Ammon's horn (tissue), 1 donor: ENCODE measurements at places on chromosomes 11 and 22.
A peak's percentile ranks its signal among the peaks of the same experiment; 100 is the strongest.

DNA sequence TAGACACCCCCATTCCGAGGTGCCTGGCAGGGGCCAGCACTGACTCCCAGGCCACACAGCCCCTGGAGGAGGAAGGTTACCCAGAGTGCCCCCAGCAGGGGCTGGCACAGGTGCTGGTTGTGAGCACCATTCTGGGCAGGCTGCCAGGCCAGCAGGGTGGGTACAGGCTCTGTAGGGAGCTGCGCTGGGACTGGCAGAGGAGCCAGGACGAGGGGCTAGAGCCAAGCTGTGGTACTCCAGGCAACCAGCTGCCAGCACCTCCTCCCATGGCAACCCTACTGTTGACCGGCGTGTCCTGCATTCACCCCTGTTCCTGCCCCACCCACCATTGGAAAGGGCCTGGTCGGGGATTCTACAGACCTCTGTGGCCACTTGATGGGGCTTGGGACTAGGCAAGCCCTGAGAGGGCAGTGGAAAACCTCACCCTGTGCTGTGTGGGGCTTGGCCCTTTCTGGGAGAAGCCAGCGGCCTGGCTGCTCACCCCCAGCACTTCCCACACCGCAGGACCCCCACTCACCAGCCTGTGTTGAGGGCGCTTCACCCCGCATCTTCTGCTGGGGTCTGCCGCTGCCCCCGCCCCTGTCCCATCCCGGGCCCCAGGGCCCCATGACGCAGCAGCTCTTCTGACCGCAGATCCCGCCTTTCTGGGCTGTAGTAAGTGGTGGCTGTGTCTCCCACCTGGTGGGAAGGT is 1.9 kb downstream of the CLDN5 start:
- DNase-seq: peak; percentile 76

GRCh38 chr11:128187377-128187776 is 400.0 kb downstream of the ETS1 start:
- DNase-seq: no peak

GRCh38 chr11:115159207-115159606 is 345.0 kb downstream of the CADM1 start:
- no peak for DNase-seq

DNA sequence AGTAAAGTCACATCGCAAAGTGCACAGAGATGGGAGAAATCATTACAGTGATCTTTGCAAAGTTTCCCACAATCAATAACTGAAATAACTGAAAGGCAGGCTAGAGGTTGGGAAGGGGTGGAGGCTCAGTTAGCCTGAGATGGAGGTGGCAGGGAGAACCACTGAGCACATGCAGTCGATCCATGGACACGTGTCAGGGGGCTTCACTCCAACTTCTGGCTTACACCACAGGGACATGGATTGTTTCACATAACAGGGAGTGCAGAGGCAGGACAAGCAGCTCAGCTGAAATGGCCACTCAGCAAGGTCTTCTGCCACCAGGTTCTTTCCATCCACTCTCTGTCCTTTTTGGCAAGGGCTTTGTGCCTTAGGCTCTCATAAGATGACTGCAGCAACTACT is 35.1 kb upstream of the MICAL2 start:
- no peak for DNase-seq

DNA sequence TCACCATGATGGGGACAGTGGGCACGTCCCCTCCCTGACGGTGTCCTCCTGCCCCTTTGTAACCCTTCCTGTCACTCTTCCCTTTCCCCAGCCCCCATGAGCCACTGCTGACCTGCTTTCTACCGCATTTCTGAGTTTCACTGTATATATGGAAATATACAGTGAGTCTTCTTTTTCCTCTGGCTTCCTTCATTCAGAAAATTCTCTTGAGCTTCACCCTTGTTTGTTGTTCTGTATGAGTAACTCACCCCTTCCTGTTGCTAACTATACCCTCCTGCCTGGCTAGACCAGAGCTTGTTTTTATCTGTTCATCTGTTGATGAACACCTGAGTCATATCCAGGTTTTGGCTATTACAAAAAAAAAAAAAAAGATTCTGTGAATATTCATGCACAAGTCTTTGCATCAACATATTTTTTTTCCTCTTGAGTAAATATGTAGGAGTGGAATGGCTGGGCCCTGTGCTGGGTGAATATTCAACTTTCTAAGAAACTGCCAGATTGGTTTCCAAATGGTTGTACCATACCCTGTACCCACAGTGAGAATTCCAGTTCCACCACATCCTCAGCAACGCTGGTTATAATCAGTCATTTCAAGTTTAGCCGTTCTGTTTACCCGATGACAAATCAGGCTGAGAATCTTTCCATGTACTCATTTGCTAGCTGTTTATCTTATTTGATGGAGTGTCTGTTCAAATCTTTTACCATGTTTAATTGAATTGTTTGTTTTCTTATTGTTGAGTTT is 62.0 kb downstream of the IGF2 start:
- peak; percentile 17 for DNase-seq

DNA sequence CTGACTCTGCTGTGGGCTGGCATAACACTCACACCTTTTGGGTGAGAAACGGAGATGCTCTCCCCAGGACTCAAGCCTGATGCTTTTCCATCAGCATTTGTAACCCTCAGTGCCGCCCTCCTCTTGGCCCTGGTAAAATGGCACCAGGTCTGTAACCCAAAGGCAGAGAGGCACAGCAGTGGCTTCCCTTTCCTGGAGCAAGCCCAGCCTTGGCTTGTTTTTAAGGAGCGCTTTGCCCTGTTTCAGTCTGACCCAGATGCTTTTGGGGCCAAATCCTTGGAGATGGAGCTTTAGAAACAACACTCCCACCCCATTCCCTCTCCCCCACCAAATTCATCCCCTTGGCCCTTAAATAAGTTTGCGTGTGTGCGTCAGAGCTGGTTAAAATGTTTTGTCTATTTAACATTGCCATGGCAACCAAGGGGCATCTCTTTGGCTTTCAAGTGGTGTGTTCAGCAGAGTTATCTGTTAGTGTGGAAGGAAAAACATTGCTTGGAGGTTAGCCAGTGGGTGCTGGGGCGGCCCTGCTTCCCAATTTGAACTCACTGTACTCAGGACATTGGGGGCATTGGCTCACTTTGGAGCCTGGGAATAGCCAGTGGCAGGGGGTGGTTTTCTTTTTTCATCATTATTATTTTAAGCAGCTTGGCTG is 134.1 kb downstream of the NAV2 start:
- DNase-seq: peak; percentile 41

DNA sequence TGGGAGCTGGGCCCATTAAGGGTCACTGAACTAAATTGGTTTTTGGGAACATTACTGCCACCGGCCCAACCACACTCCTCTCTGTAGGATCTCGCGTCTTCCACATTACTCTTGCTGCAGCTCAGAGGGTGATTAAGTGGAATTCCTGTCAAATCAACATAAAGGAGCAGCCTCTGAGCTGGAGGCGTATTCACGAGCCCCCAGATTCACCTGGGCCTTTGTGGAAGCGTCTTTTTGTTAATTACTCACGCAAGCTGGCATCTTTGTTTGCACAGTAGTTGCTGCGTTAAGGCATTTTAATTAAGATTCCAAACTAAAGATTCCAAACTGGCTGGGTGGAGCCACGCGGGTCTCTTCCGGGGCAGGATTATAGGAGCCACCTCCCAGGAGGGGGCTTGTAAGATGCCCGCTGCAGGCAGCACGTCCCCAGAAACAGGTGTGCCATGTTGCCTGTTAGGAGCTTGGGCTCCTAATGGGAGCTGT is 21.5 kb upstream of the RFPL3 start:
- DNase-seq: no peak

DNA sequence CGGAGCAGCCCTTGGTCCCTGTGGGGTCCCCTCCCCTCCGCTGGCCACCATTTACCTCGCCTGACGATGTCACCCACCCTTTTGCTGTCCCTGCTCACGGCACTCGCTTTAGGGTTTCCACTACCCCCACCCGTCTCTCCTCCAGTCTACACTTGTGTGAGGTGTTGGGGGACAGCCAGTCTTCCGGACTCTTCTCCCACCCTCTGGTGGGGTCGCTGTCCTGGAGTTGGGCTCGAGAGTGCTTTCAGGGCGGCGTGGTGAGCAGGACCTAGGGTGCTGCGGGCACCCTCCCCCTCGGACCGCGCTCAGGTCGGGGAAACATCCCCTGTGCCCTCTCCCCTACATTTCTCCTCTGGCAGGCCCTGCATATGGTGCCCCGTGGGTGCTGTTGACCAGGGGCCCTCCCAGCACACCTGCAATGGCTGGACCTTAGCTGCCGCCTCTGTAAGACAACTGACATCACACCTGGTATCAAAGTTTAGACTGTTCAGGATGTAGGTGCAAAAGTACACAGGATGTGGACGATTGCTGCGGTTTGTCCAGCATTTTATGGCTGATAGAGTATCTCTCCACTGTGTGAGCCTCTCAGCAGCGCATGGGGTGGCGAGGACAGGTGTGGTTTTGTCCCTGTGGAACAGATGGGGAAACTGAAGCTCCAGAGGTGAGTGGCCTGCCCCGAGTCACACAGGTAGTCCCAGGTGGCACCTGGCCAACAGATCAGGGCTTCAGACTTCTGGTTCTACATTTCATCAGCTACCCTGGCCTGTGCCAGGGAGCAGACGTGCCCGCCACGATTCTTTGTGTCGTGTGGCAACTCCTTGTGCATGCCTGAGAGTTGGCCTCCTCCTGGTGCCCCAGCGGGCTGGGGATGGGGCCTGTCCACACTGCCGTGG is 1.2 kb downstream of the GRK2 start:
- no peak for DNase-seq

- no peak for DNase-seq
These were observed 2.3 kb upstream of the VSIG2 start for GRCh38 chr11:124754309-124754708.

DNA sequence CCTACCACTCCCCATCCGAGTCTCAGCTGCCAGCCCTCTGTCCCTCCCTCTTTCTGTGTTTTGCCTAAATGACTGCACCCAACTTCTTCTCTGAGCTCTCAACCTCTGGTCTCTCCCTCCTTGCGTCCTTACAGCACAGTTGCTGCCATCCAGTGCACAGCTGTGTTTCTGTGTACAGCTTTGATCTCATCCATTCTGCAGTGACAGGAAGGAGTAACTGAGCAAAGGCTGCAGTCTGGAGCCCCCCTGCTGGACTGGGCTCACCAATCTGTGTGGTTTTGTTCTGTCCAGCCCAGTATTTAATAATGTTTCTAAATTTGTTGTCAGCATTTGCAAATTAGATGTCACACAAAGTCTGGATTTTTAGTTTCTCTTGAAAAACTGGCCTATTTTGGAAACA is 43.8 kb downstream of the PRR5L start:
- DNase-seq: peak; percentile 34

GRCh38 chr22:43008509-43008908 is 6.4 kb downstream of the PACSIN2 start:
- no peak for DNase-seq

GRCh38 chr22:37442537-37442936 is 15.3 kb upstream of the ELFN2 start:
- DNase-seq: no peak

DNA sequence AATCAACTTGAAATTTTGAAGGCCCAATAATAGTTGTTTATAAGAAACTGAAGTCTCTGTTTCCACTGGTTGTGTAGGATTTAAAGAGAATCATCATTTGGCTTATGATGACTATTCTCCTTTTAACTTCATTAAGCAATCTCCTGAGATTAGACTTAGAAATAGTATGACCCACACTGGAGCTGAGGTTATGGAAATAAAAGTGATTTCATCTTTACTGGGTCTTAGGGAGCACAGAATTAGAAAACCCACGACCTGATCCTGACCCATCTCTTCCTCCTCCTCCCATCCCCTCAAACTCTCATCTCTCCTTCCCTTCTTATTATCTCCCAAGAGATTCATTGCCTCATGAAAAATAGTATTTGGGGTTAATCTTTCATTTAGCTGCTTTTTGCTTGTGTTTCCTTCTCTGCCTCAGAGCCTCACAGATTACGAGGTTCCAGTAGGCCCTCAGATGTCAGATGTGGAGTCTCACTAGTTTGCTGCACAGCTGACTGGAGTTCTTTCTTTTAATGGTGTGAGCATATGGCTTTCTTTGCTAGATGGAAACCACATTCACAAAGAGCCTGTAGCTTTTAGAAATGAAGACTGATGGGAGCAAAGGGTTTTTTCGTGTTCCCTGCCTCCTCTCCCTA is 85.0 kb downstream of the ALX4 start:
- DNase-seq: no peak

- DNase-seq: no peak
These were observed 10.4 kb upstream of the HSPA8 start for GRCh38 chr11:123072332-123072761.

DNA sequence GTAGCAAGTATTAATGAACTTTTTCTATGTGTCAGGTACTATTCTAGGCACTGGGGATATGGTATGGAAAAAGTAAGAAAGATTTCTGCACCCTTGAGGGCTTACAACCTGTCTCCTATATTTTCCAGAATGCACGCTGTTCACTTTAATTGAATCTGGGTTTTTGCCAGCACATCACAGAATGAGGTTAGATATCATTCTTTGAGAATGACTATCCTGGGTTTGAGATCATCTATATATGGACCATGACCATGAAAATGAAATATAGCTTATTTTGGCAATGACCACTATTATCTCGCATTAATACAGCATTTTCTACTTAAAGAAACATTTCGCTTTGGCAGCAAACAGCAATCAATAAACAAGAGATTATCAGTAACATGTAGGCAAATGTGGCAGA is 46.9 kb downstream of the C11orf71 start:
- DNase-seq: no peak

DNA sequence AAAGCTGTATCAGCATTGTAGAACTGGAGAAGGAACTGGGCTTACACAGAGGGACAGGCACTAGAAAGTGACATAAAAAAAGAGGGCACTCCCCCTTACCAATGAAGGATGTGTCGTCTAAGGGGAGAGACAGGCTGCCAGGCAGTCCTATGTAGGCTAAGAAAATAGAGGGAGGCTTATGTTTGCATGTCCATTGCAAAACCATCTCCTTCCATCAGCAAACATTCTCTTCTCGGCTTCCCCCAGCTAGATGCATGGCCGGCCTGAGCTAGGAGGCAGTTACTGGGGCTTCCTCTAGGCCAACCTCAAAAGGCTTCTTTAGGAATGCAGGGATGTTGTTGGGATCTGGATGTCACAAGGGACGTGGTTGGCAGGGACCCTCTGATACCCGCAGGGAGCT is 139.1 kb downstream of the PKNOX2 start:
- no peak for DNase-seq

GRCh38 chr11:15775797-15776196 is 580.5 kb downstream of the SOX6 start:
- no peak for DNase-seq

DNA sequence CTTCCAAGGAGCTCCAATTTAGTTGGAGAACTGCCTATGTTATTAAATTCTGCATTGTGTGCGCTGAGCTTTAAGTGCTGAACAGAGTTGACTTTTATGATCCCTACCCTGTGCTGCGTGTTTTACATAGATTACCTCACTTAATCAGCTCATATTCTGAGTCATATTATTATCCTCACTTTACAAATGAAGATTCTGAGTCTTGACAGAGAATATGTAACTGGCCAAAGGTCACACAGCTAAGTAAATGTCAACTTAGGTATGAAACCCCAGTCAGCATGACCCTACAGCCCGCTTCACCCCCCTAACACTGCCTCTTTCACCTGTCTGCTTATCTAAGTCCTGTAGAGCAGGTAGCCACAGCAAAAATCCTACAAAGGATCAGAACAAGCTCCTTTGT is 19.8 kb upstream of the TMPRSS5 start:
- no peak for DNase-seq

GRCh38 chr11:62694455-62695167 is 5.3 kb upstream of the LRRN4CL start:
- peak; percentile 87 for DNase-seq
